Aorta (tissue), 5 donors: ENCODE measurements at places on chromosomes 3 and 15.
A peak's percentile ranks its signal among the peaks of the same experiment; 100 is the strongest.

DNA sequence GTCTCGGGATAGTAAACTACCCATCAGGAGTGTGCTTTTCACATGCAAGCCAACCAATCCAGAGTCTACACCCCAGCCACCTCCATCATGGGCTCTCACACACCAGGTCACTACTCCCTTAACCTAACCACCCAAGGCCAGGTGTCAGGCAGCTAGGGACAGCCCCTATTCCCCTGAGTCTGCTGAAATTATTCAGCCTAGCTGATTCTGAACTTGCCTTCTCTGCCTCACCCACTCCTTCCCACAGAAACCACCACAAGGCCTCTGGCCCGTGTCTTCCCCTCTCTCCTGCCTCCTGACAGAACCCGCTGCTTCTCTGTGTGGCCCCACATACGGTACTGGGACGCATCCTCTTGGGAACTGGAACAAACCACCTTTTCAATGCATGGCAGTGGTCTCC lies 82.1 kb downstream of the PCSK6 start:
- DNase-seq, result no peak
- no peak overlapping the region for H3K4me3 ChIP-seq
- H3K36me3 ChIP-seq, result no peaks in the 10 kb centered on the region
- no peak overlapping the region for H3K27ac ChIP-seq
- no peaks in the 10 kb centered on the region for H3K27me3 ChIP-seq
- no peaks in the 10 kb centered on the region for H3K4me1 ChIP-seq

DNA sequence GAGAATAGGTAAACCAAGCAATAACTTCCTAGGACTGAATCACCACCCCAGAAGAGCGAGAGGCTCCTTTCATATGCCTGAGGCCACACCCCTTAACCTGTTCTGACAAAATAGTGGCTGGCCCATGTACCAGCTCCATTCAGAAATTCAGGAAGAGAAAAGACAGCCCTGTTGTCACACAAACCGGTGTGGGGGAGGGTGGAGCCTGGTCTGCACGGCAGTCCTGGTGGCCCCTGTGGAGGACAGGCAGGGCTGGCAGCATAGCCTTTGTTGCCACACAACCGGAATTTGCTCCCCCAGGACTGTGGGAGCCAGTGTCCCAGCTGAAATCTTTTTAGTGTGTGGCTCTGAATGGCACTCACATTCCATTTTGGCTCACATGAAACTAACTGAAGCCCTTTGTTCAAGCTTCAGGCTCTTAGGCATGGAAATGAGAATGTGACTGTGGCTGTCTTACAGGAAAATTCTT lies 23.8 kb downstream of the RLBP1 start:
- no peak overlapping the region for H3K27ac ChIP-seq
- DNase-seq, result no peak
- no peaks in the 10 kb centered on the region for H3K27me3 ChIP-seq

DNA sequence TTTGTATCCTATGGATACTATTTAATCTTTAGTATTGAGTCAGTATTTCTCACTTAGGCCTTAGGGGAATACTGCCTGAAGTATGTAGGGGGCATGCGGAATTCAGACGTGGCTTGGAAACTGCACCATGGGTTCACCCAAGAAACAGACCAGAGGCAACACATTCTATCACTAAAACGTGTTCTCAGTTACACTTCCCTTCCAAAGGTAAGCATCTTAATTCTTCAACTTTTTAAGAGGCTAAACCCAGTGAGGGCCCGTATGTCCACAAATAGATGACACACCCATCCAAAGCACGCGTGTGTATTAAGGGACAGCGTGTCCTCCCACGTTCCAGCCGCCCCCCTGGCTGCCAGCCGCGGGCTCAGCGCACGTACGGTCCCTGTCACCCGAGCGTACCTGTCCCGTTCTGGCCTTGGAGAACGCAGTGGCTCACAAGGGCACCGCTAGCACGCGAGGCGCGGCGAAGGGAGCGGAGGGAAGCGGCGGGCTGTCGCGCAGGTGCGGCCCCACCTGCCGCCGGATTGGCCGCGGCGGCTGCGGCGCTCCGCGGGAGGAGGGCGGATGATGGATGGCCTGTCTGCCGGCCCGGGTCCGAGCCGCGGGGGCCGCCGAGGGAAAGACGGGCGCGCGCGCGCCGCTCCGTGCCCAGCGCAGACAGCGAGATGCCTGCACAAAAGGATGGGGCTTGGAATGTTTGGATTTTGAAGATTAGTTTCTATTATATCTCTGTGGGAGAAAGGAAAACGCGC lies 1003.9 kb upstream of the NR2F2 start:
- H3K27me3 ChIP-seq, result no peaks in the 10 kb centered on the region
- no peaks in the 10 kb centered on the region for H3K36me3 ChIP-seq
- DNase-seq, result peak; percentile 80
- H3K27ac ChIP-seq, result no peak overlapping the region
- peak overlapping the region; percentile 72 for H3K4me3 ChIP-seq
- no peaks in the 10 kb centered on the region for H3K4me1 ChIP-seq

DNA sequence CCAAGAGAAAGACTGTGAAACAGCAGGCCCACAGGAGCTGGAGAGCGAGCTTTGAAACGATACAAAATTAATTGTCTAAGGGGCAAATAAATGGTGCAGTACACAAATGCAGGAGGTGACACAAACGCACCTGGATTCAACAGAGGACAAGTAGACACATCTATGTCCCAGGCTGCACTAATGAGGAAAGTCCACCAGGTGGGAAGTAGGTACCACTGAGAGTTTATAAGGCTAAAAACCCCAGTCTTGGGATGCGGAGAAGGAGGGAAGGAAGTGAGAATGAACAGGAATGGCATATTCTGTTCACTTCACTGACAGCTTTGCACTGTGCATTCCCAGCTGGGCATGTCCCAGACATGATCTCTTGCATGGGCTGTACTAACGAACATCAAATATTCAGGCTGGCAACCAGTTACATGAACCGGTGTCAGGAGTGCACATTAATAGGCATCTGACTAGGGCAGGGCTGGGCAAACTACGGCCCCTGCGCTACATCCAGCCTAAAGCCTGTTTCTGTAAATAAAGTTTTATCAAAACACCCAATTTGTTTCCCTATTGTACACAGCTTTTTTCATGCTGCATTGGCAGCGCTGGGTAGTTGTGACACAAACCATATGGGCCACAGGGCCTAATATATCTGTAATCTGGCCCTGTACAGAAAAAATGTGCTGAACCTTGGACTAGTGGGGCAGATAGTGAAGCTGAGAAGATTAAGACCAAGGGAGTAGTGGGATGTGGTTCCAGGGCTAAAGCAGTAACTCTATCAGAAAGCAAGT lies 107.0 kb downstream of the IGF2BP2 start:
- H3K4me3 ChIP-seq, result no peak overlapping the region
- H3K36me3 ChIP-seq, result no peaks in the 10 kb centered on the region
- no peak for DNase-seq
- H3K27ac ChIP-seq, result no peak overlapping the region
